ENCODE measurements at places on chromosomes 7 and 10.
A peak's percentile ranks its signal among the peaks of the same experiment; 100 is the strongest.

GRCh38 chr7:64308016-64308270, 5.8 kb upstream of the ZNF736 start:
- no peak for DNase-seq

- no peak for DNase-seq
Observed at GRCh38 chr10:12795315-12796110, 206.0 kb downstream of the CCDC3 start.

GRCh38 chr7:30594048-30594539, 584 bp upstream of the GARS1 start:
- peak; percentile 76 for DNase-seq

GRCh38 chr7:130838738-130839137, 104.7 kb upstream of the KLF14 start:
- DNase-seq, result no peak

DNA sequence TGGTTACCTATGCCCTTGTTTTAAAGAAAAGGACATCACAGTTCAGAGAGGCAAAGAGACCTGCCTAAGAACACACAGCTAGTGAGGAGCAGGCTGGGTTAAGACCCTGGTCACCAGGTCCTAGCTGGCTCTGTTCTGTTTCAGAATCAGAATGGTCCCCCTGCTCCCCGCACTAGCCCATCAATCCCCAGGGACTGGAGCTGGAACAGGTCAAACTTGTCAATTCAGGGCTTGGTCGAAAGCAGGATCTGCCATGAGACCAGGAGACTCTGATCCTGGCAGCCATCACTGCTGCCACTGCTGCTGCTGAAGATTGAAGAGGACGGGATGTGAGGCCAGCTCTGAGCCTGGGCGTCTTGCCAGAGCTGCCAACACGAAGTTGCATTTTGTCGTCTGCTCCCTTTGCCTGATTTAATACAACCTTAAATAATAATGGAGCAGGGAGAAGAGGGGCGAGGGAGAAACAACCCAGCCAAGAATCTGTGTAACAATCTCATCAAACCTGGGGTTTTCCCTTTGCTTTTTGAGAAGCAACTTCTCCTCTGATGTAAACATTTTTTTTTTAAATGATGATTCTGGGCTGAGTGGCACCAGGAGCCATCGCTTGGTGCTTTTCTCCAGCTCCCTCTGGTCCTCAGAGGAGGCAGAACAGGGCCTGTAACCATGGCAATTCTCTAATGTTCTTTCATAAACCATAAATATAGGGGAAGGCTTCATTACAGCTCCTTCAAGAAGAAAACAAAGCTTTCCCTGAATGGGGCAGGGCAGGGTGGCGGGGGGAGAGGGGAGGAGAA, 119.0 kb upstream of the SORCS3 start:
- no peak for DNase-seq

DNA sequence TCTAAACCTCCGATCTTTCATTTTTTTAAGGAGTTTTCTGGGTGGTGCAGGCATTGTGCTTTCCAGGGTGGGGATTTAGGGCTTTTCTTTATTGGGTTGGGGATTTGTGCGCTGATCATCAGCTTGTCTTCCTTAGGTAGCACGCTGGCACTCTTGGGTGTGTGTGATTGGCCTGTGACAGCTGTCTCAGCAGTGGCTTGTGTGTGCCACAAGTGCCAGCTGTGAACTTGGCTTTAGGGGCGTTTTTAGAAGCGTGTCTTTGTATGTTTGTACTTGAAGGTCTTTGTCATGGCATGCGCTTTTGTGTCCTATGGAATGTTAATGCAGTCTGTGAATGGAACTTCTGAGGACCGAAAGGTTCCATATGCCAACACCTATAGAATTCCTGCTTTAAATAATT, 788 bp downstream of the AKAP9 start:
- DNase-seq, result no peak

GRCh38 chr7:135994466-135995205, 17.5 kb upstream of the MTPN start:
- peak; percentile 58 for DNase-seq

DNA sequence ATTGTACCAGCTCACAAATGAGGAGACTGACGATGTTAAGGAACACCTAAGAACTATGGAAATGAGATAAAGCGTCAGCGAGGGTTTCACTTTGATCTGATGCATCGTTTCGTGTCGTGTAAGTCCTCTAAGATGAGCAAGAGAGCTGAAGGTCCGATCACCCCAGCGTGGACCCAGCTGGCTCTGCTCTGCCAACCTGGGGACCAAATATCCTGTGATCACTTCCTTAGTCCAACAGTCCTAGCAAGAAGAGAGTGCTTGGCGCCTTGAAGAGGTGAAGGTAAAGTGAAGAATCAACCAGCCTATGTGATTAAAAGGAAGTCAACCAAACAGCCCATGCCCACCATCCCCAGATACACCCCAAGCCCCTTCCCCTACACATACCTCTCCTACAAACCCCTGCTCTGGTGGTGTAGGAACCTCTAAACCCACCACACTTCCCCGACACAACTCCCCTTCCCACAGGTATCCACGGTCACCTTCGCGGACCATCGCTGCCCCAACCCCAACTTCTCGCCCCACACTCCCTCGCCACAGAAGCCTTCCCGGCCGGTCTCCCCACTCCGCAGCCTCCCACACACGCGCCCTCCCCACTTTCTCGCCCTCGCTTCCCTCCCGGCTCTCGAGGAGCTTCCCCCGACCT, 722 bp downstream of the UPF2 start:
- DNase-seq, result peak; percentile 10

- no peak for DNase-seq
Observed at GRCh38 chr10:10911471-10911921, 106.2 kb upstream of the CELF2 start.

- DNase-seq, result no peak
Observed at GRCh38 chr10:35911954-35912353, 269.9 kb upstream of the FZD8 start.

GRCh38 chr10:78742730-78743615, 325.8 kb upstream of the ZMIZ1 start:
- DNase-seq, result no peak

DNA sequence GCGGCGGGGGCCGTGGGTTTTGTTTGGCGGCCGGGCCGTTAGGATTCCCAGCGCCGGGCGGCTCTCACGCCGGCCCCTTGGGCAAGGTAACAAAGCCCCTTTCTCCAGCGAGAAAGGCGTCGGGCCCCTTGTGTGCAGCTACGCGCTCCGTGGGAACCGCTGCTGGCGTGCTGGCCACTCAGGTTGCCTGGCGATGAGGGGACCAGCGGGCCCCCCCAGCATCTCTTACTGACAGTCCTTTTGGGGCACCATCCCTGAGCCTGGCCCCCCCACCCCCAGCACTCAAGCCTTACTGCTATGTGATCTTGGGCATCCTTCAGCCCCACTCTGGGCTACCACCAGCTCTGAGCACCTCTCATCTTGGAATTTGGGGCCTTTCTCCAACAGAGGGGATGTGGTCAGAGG, 1.8 kb downstream of the LFNG start:
- no peak for DNase-seq

- no peak for DNase-seq
Observed at GRCh38 chr7:123666492-123666891, 10.8 kb downstream of the LMOD2 start.

- no peak for DNase-seq
Observed at GRCh38 chr10:23081221-23081750, 14.1 kb upstream of the MSRB2 start.

DNA sequence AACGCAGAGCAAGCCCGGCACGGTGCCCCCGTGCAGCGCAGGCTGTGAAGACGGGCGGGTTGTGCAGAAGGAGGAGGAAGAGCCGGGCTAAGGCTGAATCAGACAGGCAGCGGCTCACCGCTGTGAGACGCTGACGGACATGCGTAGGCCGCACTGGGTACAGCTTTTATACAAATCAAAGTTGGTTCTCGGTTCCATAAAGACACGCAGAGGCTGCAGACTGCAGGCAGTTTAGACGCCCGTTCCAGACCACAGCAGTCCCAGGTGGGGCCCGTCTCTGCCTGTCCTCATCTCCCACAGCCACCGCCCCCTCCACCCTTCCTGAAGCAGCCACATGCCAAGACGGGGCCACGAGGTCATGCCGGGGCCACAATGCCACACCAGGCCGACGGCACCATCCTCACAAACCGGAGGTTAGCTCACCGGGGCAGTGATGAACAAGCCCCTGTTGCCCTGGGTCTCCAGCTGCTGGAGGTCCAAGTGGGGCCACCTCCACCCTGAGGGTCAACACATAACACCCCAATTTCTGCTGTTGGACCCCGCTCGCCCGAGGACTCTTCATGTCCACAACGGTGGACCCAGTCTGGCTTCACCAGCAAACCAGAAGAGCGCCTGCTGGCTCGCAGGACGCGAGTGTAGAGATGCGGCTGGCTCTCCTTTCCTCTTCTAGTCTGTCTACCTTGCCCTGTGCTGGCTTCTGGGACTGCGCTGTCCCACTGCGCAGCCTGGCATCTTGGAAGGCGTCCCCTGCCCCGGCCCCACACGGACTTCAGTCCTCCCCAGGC, 227.2 kb downstream of the ELFN1 start:
- DNase-seq, result no peak

DNA sequence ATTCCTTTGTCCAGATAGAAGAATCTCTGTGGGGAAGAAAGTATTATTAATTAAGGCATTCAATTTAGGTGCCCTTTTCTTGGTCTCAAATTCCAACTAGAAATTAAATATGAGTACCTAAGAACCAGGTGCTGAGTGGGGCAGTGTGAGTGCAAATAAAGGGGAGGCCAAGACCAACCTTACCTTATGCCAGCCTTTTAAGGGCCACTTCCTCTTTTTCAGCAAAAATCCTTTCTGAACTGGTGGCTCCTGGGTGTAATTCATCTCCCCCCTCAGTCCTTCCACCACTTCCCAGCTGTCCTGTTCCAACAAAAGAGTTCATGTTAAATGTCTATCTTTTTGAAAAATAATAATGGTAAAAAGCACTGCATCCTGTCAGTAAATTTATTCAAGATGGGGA, 108.2 kb downstream of the OSBPL3 start:
- DNase-seq, result no peak

- DNase-seq, result no peak
Observed at GRCh38 chr7:151817315-151817690, 59.6 kb downstream of the PRKAG2 start.

Measured in stimulated activated effector memory CD8-positive, alpha-beta T cell treated with anti-CD3 and anti-CD28 coated beads, Interleukin-12 subunit alpha, Interleukin-12 subunit beta, amount 100 ng/mL, for 72 hours (primary cell).